Stimulated activated CD4-positive, alpha-beta T cell treated with anti-CD3 and anti-CD28 coated beads, Interleukin-15, amount 100 ng/mL, for 24 hours (primary cell): ENCODE measurements at places on chromosomes 12 and 14.

GRCh38 chr12:105921872-105922669 is 216.7 kb downstream of the NUAK1 start:
- DNase-seq: no peak

- no peak for DNase-seq
Measured at GRCh38 chr12:53532021-53532420, 24.7 kb upstream of the NPFF start.

- no peak for DNase-seq
Measured at GRCh38 chr12:6360578-6361490, 14.5 kb downstream of the SCNN1A start.

DNA sequence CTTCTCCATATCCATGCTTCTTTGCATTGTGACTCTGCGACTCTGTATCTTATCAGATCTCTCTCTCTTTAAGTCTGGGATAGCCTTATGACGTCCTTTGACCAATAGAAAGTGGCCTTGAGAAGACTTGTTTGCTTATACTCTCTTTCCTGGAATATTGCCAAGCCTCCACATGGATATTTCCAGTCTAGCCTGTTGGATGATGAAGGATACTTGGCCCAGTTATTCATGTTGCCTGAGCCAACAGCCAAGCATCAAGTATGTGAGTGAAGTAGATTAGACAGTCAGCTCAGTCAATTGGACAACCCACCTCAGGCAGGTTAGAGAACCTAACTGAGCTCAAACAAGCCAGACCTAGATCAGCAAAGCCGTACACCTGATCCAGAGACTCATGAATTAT is 864.2 kb upstream of the MGAT4C start:
- DNase-seq: no peak
